ENCODE measurements at places on chromosomes 2 and 18.

- no peak for DNase-seq
Measured at GRCh38 chr2:85415980-85416650, 2.4 kb upstream of the SH2D6 start.

GRCh38 chr2:110101280-110101844, 14.3 kb downstream of the MALL start:
- no peak for DNase-seq

GRCh38 chr2:28755421-28755820, 3.8 kb downstream of the PPP1CB start:
- DNase-seq = no peak

DNA sequence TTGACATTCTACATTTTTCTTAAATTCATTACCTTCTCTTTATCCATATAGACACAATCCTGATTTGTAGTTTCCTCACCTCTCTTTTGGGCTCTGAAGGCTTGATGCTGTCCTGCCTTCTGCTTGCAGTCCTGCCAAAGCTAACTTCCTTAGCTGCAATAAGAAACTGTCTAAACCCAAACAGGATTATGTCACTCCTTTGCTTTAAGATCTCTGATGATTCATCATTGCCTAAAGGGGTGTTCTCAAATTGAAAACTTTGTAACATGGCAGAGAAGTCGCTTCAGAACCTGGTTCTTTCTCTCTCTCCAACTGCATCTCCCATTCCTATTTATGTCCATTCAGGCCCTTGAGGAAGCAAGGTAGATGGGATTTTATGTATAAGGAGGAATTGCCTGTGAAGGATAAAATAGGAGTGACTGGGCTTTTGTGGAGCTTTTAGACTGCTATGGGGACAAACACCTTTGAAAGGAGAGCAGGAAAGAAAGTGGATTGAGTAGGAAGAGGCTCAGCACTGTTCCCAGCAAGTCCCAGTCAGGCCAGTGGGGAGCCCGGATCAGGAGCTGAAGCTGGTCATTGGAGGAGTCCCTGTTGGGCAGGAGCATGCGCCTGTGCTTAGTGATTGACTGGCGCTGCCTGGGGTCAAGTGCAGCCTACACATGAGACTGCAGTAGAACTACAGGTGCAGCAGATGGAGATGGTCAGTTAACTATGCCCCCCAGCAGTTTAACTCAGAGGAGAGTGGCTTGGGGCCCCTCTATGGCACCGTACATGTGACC, 390.6 kb downstream of the CTNNA2 start:
- no peak for DNase-seq

DNA sequence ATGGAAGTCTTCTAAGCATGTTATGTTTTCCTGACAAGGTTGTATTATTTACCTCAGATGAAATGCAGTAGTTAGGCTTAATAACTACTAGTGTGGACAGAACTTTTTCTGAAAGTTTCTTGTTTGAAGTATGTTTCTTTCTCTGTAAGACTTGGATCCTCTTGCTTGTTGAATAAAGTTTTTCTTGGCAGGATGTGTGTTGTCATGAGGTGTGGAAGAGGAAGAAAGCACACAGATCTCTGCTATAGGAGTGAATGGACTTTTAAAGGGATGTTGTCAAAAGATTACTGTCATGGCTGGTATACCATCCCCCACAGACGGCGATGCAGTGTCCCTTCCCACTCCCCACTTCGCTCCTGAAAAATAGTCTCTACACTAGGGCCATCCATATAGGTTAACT, 2.6 kb downstream of the CAB39 start:
- no peak for DNase-seq

DNA sequence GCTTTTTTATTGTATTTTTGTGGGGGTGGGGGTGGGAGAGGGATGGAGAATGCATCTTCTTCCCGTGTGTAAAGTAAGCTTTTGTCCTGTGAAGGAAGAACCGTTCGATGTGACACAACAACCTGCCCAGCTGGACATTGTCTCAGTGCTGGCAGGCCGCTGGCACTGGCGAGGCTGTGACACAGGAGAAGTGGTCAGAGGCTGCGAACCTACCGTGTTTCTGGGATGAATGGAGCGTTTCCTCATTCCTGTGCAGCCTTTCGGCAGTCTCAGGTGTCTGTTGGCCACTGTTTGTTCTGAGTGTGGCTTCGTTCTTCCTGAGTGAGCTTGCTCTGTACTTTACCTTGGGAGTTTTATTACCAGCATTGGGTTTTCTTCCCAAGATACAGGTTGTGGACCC, 8.0 kb downstream of the RAMP1 start:
- no peak for DNase-seq

DNA sequence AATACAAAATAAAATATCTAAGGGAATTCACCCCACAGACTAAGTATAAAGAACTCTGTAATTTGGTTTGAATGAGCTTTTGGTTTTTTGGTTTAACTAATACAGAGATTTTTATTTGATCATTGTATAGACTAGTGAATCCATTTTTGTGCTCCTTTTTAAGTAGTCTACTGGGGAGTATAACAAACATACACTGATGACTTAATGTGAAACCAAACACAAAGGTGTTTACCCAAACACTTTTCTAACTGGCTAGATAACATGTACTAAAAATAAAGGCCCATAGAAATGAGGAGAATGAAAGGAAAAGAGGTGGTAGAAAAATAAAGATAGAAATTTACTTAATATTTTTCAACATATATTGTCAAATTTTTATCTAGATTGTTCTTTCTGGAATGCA, 146.0 kb downstream of the NRXN1 start:
- no peak for DNase-seq

DNA sequence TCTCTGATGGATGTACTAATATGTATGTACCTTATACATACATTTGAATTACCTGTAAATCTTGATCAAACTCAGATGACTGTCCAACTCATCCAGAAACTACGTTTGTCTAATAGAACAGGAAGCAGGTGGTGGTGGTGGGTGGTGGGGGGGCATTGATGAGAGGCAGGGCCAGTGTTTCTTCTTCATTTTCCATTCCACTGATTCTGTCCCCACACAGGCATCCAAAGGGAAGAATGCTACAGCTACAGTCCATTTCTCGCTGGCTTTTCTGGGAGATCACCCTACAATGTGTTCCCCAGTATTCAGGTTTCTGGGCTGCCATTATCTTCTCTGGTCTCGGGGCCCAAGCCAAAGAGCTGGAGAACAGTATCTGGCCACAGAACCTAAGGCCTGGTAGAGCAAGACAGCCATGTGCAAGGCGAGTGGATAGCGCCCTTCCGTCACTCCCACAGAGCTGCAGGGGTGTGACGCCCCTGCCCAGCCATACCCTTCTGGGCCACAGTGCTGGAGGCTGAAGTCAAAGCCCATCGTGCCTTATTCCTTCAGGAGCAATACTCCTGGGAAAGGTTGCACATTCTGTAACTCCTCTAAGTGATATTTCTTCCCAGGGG, 54.5 kb downstream of the BCL11A start:
- DNase-seq = no peak

GRCh38 chr2:102193074-102193473, 6.3 kb downstream of the IL1RL2 start:
- no peak for DNase-seq

- no peak for DNase-seq
Measured at GRCh38 chr2:239539083-239539775, 138.4 kb upstream of the HDAC4 start.

- no peak for DNase-seq
Measured at GRCh38 chr2:200603972-200604371, 18.2 kb downstream of the AOX1 start.

GRCh38 chr2:216517447-216518225, 19.0 kb downstream of the RPL37A start:
- DNase-seq = no peak

GRCh38 chr2:73870084-73870483, 22.7 kb upstream of the ACTG2 start:
- DNase-seq = no peak

DNA sequence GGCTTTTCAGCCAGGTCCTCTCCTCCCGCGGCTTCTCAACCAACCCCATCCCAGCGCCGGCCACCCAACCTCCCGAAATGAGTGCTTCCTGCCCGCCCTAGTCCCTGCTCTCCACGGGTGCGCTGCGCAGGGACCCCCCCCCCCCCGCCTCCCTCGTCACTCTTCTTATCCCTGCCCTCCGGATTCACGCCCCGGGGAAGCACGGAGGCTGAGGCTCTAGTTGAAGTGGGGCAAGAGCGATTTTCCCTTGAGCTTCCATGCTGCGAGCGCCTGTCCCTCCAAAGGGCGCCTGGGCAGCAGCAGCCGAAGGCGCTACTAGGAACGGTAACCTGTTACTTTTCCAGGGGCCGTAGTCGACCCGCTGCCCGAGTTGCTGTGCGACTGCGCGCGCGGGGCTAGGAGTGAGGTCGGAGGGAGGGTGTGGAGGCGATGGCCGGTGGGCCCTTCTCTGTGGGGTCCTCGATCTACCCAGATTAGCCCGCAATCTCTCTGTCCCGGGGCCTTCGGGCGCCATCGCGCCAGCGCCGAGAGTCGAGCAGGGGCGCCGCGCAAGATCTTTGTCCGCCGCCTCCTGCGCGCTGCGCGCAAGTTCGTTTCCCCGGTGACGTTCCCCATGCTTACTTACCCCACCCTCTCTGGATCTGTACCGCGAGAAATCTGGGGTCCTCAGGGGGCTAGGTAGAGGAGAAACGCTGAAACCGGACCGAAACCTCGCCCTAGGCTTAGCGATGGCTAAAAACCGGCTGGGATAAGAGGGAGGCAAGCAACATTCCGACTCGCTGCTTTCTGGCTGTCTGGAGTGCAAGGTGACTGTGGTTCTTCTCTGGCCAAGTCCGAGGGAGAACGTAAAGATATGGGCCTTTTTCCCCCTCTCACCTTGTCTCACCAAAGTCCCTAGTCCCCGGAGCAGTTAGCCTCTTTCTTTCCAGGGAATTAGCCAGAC, 677 bp downstream of the GAD1 start:
- no peak for DNase-seq

DNA sequence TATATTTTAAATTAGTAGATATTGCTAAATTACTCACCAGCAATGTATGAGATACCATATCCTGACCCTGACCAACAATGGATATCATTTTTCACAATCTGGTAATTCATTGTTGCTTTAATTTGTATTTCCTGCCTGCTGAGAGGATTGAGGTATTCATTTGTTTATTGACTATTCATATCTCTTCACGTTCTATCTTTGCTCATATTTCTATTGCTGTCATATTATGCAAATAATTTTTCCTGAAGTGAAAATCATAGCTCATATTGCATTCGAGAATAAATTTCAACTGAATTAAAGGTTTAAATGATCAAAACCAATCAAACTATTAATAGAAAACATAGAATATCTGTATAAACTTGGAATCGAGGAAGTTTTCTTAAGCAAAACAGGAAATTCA, 31.0 kb downstream of the INO80D start:
- no peak for DNase-seq

GRCh38 chr2:38178556-38179419, 102.8 kb upstream of the CYP1B1 start:
- DNase-seq = no peak
